M059J (cell line): ENCODE measurements at places on chromosomes 7 and 10.

- peak; percentile 53 for DNase-seq
Observed at GRCh38 chr7:30285067-30285535, 704 bp downstream of the ZNRF2 start.

GRCh38 chr10:1172256-1172984 lies 116.2 kb downstream of the WDR37 start:
- DNase-seq: no peak

GRCh38 chr7:79998363-79998762 lies 136.3 kb upstream of the GNAI1 start:
- no peak for DNase-seq

DNA sequence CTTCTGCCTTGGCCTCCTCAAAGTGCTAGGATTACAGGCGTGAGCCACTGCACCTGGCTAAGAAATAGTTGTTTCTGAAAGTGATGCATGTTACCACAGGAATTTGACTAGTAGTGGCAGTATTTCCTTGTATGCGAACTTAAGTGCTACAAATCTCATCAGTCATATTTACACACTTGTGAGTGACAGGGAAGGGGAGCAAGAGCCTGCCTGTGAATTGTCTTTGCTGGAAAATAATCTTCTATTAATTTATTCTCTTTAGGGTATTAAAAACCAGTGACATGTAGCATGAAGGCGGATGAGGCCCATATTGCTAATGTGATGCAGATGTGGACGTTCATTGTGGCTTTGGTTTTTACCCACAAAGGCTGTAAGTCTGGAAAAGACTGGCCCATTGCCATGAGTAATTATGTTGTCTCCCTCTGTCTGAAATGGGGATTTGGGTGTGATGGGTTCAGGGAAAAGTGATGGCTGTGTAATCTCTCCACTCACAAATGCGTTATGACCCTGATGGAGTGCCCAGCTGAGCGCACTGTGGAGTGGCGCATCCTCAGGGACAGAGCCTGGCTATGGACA lies 97.6 kb downstream of the CCNY start:
- DNase-seq: peak; percentile 85

- DNase-seq: no peak
Observed at GRCh38 chr10:82572744-82573143, 697.8 kb downstream of the NRG3 start.

DNA sequence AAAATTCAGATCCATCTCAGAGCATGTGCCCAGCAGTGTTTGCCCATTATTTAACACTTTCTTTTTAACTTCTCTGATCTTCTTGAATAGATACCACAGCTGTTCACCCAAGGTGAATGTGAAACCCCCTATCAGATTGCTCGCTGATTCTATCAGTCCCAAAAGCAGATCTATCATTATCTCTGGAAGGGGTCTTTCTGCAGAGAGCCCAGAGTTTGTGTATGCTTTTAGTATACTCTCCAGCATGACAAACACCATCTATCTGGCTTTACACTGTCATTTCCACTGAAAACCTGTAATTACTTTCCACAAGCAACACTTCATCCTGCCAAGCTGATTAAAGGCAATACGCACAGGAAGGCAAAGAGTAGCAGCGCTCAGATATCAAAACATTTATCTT lies 168.2 kb downstream of the CACNA2D1 start:
- no peak for DNase-seq

GRCh38 chr7:133613250-133613790 lies 360.4 kb downstream of the EXOC4 start:
- DNase-seq: no peak

GRCh38 chr7:98956937-98957336 lies 78.6 kb downstream of the TRRAP start:
- DNase-seq: no peak

DNA sequence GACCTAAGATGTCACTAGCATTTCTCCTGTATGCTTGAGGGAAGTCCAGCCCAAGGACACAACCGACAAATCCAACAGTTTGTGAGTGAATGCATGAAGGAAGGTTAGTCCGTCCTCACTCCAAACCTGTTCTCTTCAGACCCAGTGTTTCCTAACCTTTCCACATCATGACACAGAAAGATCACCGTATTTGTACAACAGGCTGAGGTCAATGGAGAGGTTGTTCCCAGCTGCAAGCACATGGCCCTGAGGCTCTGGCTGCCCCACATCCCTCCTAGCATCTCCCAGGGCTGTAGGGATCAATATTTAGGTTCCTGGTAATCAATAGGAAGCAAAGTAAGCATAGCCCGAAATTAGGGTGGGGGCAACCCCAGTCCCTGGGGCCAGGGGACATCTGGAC lies 227.9 kb downstream of the PLXNA4 start:
- no peak for DNase-seq

DNA sequence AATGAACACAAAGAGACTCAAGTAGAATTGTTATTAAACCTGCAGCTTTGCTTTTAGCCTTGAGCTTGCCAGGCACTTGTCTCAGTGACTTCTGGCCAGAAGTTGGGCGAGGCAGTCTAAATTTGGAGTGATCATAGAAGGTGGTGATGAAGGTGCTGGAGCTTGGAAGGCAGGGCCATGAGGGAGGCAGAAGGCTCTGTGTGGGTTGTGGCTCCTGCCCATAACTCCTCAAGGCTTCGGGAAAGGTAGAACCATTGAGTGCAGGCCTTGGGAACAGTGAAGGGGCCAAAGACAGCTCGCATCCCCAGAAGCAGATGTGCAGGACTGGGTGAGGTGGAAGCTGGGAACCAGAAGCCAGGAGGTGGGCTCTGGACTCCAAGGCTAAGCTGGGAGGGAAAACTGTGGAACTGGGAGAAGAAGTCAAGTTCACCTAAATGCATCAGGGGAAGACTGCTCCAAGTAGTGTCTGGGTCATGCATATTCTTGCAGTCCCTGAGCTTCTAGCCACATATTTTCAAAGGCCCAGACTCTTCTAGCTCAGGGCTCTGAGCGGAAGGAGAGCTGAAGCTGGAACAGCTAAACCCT lies 111.1 kb upstream of the HABP2 start:
- DNase-seq: no peak

DNA sequence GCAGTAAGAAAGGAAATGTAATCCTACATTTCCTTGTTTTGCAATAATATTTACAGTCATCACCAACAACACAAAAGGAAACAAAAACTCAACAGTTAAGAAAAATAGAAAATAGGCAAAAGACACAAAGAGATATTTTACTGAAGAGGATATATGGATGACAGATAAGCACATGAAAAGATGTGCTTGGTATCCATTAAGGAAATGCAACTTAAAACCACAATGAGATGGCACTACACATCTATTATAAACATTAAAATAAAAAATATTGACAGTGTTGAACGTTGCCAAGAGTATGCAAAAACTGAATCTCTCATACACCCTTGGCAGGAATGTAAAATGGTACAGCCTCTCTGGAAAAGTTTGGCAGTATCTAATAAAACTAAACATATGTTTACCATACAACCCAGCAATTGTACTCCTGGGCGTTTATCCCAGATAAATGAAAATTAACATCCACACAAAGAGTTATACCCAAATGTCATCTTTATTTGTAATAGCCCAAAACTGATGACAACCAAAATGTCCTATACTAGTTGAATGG lies 5.4 kb downstream of the CEP41 start:
- no peak for DNase-seq

GRCh38 chr7:30135301-30136116 lies 723 bp downstream of the MTURN start:
- peak; percentile 68 for DNase-seq

GRCh38 chr7:101402081-101402779 lies 39.6 kb downstream of the COL26A1 start:
- DNase-seq: peak; percentile 90

DNA sequence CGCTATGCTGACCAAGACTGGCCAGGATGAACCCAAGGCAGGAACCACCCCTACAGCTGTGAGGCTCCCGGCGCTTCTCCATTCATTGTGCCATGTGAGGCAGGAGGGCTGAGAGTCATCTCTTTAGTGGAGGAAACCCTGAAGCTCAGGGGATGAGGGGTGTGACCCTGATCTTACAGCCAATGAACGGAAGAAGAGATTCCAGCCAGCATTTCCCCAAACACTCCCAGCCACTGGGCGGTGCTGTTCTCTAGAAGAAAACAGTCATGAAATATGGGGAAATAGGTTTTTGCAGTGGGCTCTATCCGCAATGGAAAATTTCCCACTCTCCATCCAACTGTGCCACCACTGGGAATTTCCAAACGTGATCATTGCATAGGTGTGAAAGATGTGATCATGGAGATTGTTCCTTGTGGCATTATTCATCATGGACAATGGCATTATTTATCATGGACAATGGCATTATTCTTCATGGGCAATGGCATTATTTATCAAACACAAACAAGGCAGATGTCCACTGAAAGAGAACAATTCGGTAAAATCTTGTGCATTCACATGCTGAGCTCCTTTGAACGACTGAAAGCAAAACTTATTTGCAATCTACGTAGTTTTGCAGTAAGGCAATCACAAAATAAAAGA lies 14.0 kb upstream of the SLC18A2 start:
- peak; percentile 18 for DNase-seq
